Fibroblast of the aortic adventitia (primary cell): ENCODE measurements at places on chromosomes 1 and 21. TPM values are rescaled to one million over a fixed set of nuclear protein-coding genes. Genes with fewer than 3 reads are reported as not detected.
A peak's percentile ranks its signal among the peaks of the same experiment; 100 is the strongest.

Gene CYYR1
- total RNA-seq: 0.09 TPM in 1 of 2 replicates, not detected in the other

Gene VANGL2
- not detected in 2 replicates for total RNA-seq

Gene IGFN1
- under 0.01 and 0.74 TPM in 2 replicates for total RNA-seq

Gene BRINP2
- 0.08 TPM in 1 of 2 replicates, not detected in the other for total RNA-seq

Gene FCER1G
- not detected in 2 replicates for total RNA-seq

Gene SMCP
- total RNA-seq: not detected in 2 replicates

Gene SELL
- 0.27 and 2.5 TPM in 2 replicates for total RNA-seq

Gene ASPM
- total RNA-seq: 7.5 and 52.4 TPM in 2 replicates

Gene NOS1AP
- total RNA-seq: 0.18 TPM in 1 of 2 replicates, not detected in the other

Gene OVAAL
- total RNA-seq: not detected in 2 replicates

Gene KCNK2
- 33.0 and 64.3 TPM in 2 replicates for total RNA-seq

Gene DMBX1
- not detected in 2 replicates for total RNA-seq

Gene FNDC5
- 0.41 and 0.99 TPM in 2 replicates for total RNA-seq

Gene TMEM240
- total RNA-seq: 0.82 and 3.6 TPM in 2 replicates

- no peak for DNase-seq
These were observed 4.8 kb downstream of the TBX19 start for GRCh38 chr1:168285521-168285790.

DNA sequence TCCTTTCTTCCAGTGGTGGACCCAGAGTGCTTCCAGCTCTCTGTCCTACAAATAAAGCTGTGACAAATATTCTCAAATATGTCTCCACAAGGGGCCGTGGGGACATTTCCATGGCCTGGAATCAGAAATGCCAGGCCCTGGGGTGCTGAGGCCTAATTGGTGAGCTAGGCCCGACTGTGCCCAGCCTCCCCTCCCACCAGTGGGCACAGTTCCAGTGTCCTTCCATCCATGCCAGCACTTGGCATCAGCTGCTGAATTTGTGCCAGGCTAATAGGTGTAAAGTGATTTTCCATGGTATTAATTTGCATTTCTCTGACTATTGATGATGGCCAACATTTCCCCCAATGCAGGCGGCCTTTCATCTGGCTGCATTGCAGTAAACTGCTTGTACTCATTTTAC, 48.5 kb upstream of the B3GALT5 start:
- no peak for DNase-seq

- no peak for DNase-seq
These were observed 516.7 kb downstream of the NPHP4 start for GRCh38 chr1:5475572-5475971.

DNA sequence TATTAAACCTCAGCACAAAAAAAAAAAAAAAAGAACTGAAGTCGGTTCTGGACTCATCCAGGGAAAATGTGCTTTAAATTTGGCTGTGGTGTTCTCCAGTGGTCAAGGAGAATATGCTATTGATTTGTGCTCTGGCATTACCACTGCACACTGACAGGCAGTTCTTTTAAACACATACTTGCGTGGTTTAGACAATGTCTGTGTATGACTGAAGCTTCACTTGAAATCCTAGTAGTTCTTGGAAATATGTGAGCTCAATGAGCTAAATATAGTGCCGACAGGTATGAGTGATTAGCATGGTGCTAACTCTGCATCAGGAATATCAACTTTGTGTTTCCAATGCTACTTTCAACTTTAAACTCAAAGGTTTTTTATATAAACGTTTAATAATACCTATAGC, 415.6 kb downstream of the SMYD3 start:
- no peak for DNase-seq

DNA sequence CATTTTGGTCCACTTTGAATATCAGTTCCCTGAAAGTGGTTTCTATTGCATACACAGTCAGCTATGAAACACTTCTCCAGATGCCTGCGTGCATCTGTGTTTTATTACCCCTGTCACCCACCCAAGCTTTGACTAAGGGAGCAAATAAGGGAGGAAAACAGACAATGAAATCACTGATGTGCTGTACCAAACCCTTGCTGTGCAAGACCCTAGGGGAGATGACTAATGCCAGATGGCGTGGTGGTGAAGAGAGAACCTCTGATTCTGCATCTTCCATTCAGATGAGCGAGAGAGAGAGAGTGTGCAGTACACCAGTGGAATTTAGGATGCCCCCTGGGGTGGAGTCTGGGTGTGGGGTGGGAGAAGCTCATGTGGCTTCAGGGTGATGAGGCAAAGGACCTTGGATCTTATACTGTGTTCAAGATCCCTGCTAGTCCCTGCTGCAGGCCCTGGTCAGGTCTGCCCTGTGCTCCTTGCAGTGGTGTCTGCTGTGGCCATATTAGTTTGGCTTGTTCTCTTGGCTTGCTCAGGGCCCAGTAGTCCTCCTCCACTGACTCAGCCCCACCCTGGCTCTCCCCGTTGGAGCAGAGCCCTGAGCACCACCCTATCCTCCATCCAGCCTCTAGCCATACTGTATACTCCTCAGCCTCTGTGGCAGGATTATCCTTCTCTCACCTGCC, 18.5 kb downstream of the CLCA1 start:
- DNase-seq: peak; percentile 98

DNA sequence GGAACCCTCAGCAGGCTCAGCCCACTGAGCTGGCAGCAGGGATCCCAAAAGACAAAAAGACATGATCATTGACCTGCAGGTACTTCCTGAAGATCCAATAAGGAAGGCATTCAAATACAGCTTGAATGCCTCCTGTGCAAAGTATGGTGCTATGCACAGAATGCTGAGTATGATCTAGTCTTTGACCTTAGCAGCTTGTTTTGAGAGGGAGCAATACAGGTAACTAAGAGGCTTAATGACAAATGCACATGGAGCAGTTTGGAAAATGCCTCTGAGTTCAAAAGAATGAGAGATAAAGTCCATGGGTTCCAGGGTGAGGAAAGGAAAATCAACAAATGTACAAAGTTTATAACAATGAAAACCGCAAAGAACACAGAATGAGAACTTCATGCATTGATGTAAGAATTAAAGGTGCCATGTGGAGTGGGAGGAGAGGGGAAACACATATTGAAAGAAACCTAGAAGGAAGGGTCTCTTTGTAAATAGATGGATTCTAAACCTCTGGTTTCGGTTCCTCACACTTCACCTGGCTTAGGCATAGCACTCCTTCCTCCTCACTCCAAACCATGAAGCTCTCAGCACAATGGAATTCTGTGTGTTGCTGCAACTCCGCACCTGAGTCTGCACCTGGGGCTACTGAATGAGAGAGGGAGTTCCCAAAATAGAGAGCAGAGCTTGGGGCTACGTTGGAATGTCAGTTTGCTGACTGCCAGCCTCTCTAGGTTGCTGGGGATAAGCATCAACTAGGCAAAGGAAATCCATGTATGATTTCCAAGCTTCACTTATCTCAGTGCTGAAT, 77.6 kb downstream of the PLXNA2 start:
- no peak for DNase-seq

DNA sequence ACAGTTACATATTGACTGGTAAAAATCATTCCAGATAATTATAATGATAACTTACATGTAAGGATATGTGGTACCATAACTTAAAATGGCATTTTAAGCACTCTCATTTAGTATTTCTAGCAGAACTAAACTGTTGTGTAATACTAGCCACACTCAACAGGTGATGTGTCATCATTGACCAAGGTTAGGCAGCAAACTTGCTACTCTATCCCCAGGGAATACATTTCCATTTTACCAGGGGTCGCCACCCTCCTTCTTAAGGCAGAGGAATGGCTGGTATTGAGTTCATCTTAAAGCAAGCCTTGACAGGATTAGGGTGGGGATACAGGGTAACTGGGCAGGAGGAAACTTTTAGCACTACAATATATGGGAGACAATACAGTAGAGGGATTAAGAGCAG, 259.8 kb upstream of the CAMK1G start:
- no peak for DNase-seq

DNA sequence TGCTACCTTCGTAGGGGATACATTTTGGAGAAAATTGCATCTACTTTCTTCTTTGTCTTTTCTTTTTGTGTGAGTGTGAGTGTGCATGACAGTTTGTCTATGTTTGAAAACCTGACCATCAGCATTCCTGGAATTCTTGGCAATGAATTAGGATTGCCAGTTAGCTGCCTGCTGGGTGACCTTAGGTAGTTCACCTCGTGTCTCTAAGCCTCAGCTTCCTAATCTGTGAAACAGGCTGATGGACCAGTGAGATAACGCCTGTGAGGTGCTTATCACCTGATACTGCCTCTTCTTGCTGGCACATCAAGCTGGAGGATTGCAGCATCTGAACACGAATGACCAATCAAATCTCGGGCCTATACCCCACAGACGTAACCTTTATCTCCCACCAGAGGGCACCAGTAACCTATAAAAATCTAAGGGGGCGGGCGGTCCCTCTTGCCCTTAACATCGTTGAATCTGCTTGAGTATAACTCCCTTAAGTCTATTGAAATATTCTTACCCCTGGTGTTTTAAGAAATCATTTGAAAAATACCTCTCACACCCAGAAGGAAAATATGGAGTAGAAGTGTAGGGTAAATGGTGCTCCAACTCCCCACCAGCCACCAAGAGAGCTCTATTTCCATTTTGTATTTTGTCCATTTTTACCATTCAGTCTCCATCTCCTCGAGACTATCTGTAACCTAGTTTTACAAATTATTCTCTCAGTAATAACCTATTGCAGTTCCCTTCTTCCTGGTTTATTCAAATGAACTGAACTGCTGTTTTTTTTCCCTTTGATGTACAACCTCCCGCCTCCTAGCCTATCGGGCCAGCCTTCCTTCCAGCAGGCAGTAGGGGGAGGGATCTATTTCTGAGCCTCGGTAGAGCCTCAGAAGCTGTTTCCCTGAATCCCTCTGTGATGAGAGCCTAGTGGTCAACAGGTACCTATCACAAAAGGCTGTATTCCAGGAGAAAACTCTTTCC, 49.7 kb downstream of the MDM4 start:
- peak; percentile 85 for DNase-seq

DNA sequence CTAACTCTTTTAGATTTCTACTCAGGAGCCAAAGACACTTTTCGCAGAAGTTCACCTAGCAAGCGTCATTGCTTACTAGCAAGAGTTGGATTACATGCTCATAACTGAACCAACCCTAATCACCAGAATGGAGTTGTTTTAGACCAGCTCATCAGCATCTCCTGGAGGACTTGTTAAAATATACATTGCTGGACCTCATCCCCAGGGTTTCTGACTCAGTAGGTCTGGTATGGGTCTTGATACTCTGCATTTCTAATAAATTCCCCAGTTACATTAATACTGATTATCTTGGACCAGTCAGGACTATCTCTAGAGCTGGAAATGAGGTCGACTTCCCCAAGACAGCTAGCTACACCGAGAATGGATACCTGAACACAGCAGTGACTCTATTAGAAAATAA, 9.7 kb upstream of the PRDX6 start:
- peak; percentile 14 for DNase-seq

DNA sequence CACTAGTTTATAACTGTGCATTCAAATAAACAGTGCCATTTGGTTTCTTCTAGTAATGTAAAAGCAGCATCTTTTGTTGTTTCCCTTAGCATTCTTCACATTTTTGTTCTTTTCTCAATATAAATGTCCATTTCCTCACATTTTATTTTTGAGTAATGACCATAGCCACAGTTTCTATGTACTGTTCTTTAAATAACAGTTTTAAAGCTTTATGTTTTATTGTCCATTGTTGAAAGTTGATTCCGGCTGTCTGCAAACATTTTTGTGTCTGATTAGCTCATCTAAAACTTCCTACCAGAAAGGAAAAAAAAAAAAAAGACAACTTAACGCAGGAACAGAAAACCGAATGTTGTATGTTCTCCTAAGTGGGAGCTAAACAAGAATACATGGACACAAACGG, 139.7 kb downstream of the MAGI3 start:
- no peak for DNase-seq

DNA sequence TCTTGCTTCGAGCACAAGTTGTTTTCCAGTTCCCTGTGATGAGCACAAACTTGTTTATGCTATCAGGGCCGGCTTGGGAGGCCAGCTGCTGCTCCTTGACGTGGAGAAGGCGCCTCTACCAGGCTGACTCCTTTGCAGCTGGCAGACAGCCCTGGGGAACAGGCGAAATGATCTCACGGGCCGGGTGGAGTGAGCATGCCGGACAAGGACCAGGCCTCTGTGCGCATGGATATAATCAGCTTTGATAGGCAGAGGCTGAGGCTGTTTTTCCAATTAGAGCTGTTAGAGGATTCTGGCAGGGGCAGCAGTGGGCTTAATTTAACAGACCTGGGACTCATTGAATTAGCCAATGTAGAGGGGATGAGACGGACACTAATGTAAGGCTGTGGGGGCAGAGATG, 38.9 kb downstream of the FAM163A start:
- DNase-seq: peak; percentile 16

GRCh38 chr1:157096881-157097280, 2.7 kb downstream of the ETV3L start:
- DNase-seq: no peak

GRCh38 chr1:159279773-159280172, 22.4 kb upstream of the FCER1A start:
- no peak for DNase-seq

- peak; percentile 49 for DNase-seq
These were observed 41.5 kb upstream of the TSNAX start for GRCh38 chr1:231487019-231487418.

GRCh38 chr1:246297279-246298265, 209.5 kb downstream of the SMYD3 start:
- DNase-seq: no peak

GRCh38 chr21:22804151-22804550, 1805.9 kb downstream of the NCAM2 start:
- DNase-seq: no peak

- no peak for DNase-seq
These were observed 208.8 kb upstream of the USP25 start for GRCh38 chr21:15520811-15521643.

- DNase-seq: no peak
These were observed 27.5 kb downstream of the PEX14 start for GRCh38 chr1:10502206-10502605.

DNA sequence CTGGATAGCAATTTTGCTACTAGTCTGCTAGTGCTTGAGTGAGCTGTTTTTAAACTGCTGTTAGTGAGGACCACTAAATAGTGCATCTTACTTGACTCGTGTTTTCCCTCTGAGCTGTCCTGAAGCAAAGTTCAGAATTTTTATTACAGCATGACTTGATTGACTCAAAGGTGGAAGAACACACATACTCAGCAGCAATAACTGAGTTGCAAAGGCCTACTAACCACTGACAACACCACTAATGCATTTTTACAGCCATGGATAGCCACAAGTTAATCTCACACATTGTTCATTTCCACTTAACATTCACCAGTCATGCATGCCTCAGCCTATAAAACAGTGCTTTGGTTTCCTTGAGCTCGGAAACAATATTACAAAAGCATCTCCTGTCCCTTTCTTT, 148.7 kb downstream of the RUNX1 start:
- DNase-seq: no peak
